ENCODE measurements at places on chromosomes 13 and 19.

GRCh38 chr19:49145573-49146407 is 9.4 kb downstream of the HRC start:
- peak; percentile 94 for DNase-seq

DNA sequence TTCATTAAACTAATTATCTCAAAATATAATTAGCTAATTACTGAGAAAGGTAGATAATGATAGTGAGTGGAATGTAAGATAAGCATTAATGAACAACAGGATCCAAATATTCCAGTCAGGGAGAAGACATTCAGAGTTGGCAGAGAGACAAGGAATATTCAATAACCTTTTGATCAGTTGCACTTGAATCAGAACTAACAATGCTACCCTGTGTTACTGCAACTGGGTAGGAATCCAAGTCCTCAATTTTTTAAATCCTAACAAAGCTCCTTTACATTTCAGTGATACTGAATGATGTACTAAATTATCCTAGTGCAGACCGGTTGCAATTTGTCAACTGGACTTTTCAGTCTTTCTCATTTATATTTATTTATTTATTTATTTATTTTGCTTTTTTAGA is 107.1 kb upstream of the MIR17HG start:
- no peak for DNase-seq

GRCh38 chr13:26946684-26947343 is 186.2 kb upstream of the GPR12 start:
- no peak for DNase-seq

DNA sequence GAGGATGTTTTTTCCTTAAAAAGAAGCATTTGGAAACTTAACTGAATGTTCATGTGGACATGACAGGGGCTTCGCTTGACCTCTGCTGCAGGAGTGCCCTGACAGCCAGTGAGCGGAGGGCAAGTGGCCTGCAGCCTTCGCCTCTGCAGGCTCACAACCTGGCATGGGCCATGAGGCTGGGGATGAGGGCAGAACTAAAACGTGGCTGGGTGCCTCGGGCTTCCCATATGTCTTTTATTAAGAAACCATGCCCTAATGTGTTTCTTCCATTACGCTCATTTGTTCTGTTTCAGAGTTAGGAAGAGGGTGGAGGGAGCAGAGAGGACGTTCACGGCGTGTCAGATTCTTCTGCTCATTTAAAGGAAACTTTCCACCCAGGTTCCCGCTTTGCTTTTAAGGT is 2.9 kb downstream of the ARHGEF7 start:
- no peak for DNase-seq

DNA sequence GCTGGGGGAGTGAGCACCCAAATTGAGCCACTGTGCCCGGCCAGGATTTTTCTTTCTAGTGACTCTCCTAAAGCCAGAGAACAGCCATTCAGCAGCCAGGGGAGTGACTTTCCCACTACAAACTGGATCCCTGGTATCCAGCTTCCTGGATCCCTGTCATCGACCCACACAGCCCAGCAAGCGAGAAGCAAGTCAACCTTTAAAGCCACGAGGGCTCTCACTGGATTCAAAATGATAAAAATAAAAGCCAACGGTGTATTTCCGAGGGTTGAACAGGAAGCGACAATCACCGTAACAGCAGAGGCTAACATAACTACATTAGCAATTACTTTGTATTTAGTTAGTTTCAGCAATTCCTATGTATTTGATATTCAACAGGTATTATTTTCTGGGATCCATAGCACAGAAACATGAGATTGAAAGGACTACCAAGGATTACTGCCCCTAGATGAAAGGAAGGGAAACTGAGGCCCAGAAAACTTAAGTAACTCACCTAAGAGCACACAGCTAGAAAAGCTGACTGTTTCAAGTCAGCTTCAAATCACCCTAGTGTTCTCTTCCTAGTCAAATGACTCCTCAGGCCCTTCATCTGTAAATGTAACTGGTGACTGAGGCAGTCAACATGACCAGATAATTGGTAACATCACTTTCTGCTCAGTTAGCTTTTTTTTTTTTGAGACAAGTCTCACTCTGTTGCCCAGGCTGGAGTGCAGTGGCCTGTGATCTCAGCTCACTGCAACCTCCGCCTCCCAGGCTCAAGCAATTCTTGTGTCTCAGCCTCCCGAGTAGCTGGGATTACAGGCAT is 2.7 kb downstream of the RFX1 start:
- no peak for DNase-seq

GRCh38 chr13:60435762-60436374 is 38.8 kb downstream of the TDRD3 start:
- no peak for DNase-seq

GRCh38 chr19:23771761-23772674 is 13.3 kb upstream of the ZNF681 start:
- no peak for DNase-seq

- DNase-seq = no peak
Measured at GRCh38 chr19:39171479-39172465, 25.0 kb upstream of the NCCRP1 start.
